ENCODE measurements at places on chromosomes 6 and 20.
A peak's percentile ranks its signal among the peaks of the same experiment; 100 is the strongest.

DNA sequence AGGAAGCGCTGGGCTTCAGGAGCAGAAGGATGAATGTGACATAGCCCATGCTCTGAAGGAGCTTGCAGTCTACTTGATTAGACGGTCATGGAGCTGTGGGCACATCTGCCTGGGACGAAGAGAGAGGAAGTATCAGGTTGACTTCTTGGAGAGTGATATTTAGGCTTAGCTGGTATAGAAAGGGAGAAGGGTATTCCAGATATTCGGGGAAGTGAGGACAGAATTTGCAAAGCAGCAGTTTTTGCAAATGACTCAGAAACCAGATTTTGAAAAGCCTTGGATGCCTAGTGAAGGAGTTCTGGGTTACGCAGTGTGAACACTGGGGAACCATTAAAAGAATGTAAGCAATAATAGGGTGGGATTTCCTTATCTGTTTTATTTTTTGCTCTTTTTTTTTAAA is 60.7 kb downstream of the EYA4 start:
- no peak for DNase-seq

- peak; percentile 87 for DNase-seq
Observed at GRCh38 chr6:151482290-151482689, 11.5 kb upstream of the CCDC170 start.

DNA sequence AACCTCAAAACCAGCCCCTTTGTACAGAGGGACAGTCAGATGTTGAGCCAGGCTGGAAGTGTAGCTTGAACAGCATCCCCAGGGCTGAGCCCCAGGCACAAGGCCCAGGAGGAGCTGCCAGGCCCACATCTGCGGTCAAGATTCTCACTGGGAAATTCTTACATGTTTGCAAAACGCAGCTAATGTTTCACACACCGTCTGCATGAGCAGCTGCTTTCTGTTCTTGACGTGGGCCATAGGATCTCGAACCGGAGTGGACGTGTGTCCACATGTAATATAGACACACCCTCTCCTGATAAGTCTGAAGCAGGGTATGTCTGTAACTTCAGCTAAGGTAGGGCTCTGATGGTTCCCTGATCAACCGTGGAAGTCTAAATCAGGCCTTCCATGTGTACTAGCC is 41.3 kb upstream of the TRAF3IP2 start:
- DNase-seq, result peak; percentile 87

DNA sequence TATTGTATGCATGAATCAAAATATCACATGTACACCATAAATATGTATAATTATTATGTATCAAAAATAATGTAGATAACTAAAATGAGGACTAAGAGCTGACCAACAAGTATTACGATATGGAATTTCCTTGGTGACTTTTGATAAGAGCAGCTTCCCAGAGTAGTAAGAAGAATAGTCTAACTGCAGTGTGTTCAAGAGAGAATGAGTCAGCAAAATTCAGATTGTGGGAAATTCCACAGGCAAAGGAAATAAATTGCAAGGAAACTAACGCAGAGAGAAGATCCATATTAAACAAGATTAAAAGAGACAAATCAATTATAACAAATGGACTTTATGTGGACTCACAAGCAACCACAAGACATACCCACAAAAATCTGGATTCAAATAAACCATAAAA is 26.4 kb downstream of the FRK start:
- peak; percentile 70 for DNase-seq

DNA sequence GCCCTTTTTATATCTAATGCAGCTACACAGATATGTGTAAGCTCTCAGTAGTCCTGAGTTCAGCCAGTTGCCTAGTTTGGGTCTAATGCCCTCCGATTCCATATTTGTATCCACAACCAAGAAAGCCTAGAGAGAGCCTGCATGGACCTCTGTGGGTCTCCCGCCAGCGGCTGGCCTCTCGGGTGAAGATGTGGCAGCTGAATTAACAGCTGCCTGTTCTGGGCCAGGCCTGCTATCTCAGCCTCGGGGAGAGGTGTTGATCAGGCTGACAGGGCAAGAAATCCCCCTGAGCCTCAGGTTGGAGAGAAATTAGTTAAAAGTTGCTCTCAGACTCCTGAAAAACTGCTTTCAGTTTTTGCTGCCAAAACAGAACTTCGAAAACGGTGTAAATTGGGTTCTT is 19.8 kb downstream of the PTK7 start:
- no peak for DNase-seq

- peak; percentile 43 for DNase-seq
Observed at GRCh38 chr6:105587349-105588122, 184.7 kb upstream of the PREP start.

DNA sequence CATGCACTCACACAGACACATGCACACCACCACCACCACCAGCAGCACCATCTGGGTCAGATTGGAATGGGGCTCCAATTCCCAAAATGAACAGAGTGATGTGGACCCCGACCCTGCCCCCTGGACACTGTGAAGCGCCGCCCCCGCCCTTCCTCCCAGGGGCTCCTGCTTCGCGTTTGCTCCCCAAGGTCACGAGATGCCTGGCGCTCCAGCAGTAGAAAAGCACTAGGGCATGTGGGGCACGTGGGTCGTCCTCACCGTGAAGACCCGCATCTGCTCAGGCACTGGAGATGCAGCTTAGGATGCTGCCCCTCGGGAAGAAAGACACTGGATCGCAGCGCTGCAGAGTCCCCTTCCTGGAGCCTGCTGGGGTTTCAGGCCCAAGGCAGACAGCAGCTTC is 184.0 kb downstream of the SMOC2 start:
- DNase-seq, result no peak

- DNase-seq, result no peak
Observed at GRCh38 chr6:110781522-110782214, 33.6 kb downstream of the CDK19 start.

- no peak for DNase-seq
Observed at GRCh38 chr20:57757767-57758166, 48.0 kb upstream of the PMEPA1 start.

DNA sequence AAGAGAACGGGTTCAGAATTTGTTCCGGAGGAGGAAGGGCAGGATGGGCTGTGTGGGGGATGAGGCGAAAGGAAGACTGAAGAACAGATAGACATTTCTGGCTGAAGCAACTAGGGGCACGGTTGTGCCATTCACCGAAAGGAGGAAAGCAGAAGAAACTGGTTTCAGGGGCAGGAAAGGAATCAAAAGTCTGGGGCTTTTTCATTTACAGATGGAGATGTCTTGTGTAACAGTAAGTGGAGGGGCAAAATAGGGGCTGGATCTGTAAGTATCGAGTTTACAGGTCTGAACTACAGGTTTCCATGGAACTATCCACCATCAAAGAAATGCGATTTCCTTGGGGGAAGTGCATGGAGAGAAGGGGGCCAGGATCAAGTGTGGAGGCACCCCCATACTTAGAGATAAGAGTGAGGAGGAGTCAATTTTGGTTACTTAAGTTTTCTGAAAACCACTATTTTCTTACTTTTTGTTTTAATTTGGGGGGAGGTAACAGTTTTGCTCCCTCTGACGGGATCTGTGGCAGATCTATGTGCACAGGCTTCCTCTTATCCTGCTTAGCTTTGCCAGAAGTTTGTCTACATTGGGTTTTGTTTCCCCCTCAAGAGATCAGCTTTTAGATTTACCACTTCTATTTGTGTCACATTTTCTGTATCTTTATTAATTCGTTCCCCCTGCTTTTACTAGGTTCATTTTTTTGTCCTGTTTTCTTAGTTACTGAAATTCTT is 120.1 kb downstream of the SLC23A2 start:
- no peak for DNase-seq

GRCh38 chr6:21856844-21857243 is 263.3 kb downstream of the SOX4 start:
- DNase-seq, result peak; percentile 35

- DNase-seq, result no peak
Observed at GRCh38 chr20:5136096-5136495, 9.3 kb downstream of the CDS2 start.

GRCh38 chr6:79064635-79065034 is 13.4 kb downstream of the PHIP start:
- DNase-seq, result no peak

GRCh38 chr6:13507306-13507860 is 20.0 kb upstream of the GFOD1 start:
- DNase-seq, result no peak

GRCh38 chr6:137881522-137881886 is 14.4 kb downstream of the TNFAIP3 start:
- DNase-seq, result no peak

DNA sequence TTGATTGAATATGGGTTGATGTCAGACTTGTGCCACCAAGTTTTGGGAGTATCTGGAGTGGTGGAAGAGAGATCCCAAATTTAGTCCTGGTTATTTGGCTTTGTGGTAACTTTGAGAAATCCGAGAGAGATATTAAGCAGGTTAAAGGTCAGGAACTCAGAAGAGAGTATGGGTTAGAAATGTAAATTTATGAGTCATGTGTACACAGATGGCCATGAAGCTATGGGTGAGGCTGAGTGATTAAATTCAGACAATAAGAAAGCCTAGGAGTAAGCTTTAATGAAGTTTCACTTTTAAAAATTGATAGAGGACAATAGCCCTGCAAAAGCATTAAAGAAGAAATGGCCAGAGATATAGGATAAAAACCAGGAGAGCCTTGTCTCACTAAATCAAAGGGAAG is 14.3 kb downstream of the RIMS1 start:
- DNase-seq, result no peak

GRCh38 chr6:111207141-111207858 is 120.0 kb downstream of the SLC16A10 start:
- DNase-seq, result no peak

DNA sequence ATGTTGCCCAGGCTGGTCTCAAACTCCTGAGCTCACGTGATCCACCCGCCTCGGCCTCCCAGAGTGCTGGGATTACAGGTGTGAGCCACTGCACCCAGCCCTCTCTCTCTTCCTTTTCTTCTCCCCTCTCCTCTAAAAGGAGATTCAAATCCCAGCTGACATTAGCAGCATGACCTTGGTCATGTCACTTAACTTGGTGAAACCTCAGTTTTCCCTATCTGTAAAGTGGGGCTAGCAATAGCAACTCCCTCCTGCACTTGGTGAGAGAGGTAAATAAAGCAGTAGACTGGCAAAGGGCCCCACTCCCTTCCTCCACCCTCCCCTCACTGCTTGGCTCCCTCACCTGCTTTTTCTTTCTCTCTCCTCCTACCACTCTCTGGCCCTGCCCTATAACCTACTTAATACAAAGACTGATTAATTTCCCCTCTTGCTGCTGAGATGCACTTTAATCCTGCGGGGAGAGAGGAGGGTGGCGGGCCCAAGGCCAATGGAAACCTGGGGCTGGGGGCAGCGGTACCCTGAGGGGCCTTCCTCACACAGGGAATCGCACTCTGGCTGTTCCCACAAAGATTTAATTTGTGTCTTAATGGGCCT is 54.2 kb upstream of the ZFAND3 start:
- DNase-seq, result no peak

- DNase-seq, result peak; percentile 83
Observed at GRCh38 chr20:18587665-18588573, at the start of gene DTD1. DTD1 (plus strand) TSS chr20:18588054; CDS start chr20:18588073, 19 bp downstream.

- DNase-seq, result no peak
Observed at GRCh38 chr20:35621560-35621946, 5.9 kb downstream of the SPAG4 start.

- no peak for DNase-seq
Observed at GRCh38 chr6:167481307-167481926, 156.5 kb downstream of the TTLL2 start.

DNA sequence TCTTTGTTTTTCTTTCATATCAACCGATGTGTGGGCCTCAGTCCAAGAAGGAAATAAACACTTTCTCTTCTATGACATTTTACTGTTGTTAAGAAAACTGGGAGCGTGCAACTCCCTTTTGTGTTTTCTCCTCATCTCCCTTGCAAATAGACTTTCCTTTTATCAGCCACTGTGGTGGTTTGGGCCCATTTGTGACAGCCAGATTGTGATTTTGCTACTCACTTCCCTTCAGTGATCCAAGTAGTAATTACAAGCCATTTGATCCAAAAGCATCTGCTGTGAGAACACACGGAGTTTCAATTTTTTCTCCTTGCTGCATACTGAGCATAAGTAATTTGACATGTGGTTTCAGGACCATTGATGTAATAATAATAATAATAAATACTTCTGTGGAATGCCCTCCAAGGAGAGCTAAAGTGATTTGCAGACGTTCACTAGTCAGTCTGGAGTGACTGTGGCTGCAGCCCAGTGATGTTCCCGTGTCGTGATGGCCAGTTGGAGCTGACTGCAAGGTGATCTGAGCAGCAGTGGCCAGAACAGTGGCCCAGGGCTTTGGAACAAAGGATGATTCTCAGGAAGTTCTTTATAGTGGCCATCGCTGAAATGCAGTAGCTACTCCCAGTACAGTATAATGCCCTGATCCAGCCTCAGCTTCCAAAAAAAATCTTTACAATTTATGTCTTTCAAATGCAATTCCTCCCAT is 91.9 kb upstream of the CLDN20 start:
- DNase-seq, result no peak

DNA sequence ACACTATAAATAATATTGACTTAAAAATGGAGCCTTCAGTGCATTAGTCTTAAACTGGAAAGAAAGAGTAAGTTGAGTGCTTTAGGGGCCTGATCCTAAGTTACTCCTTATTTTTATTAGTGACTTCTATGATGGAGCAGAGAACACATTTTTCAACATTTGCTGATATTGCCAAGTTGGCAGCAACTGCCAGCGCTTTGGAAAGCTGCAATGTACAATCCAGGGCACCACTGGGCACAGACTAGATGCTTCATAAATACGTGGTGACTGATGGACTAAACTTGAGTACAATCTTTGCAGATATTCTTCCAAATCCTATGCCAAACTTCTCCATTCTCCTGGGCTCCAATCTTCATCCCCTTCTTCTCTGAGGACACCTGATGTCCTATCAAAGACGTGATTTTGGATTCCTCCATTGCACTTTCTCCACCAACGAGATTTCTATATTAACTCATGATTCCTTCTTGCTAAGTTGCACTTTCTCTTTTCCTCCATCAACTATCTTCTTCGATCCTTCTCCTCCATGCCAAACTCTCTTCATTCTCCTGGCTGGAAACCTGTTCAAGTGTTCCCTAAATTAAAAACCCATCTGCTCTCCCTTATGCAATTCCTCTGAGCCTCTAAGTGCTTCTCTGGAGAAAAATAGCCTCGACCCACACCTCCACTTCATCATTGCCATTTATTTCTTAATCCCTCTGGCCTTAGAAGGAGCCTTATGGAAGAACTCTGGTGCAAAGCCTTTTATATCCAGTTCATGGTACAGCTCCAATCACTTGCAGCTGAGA is 28.5 kb upstream of the PAK5 start:
- no peak for DNase-seq

DNA sequence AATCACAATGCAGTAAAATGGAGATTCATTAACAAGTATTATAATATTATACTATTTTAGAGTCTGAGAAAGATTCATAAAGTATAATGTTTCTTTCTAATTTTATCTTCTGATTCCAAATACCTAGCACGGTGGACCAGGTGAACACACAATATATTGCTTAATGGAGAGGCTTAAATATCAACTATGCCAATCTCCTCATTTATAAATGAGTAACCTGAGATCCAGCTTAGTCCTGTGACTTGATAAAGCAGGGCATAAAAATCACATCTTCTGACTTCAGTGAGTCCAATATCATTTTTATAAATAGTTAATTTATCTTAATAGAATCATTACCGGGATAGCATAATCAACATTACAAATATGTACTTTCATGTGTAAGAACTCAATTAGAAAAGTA is 144.4 kb upstream of the GJE1 start:
- DNase-seq, result no peak

- DNase-seq, result no peak
Observed at GRCh38 chr20:17650301-17651128, 31.5 kb downstream of the RRBP1 start.

All from fibroblast of villous mesenchyme (primary cell).